ENCODE measurements at places on chromosomes 11 and 22.

GRCh38 chr11:12174128-12174476 lies 63.7 kb downstream of the MICAL2 start:
- no peak for DNase-seq

DNA sequence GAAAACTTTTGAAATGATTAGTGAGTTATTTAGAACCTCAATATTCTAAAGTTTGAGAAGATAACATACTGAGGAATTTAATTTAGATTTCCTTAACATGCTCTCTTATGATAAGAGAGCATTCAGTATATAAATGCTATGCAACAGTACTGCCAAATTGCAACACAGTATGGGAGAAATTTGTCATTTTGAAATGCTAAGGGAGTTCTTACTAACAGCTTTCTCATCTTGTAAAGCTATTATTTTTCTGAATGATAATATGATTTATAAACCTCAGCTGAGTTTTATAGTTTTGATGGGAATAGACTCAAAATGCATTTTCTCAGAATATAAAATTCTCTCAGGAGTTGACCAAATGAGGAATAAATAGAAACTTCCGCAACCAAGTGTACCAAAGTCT lies 108.4 kb downstream of the SPON1 start:
- no peak for DNase-seq

DNA sequence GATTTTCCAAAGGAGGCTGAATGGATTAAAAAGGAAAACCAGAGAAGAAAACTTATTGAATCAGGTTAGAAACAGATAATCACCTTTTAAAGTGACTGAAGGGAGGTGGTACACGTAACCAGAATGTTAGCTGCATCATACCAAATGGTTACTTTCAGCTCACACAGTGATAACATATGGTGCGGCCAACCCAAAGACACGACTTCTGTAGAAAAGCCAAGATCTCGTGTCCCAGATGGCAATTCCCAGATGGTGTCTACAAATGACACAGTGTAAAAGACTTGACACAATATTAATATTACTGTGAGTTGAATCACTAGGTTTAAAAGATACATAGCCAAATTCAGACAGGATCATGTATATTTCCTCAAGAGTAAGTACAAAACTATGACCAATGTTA lies 5.2 kb downstream of the PPP2R1B start:
- no peak for DNase-seq

GRCh38 chr11:19869946-19870589 lies 157.4 kb downstream of the NAV2 start:
- no peak for DNase-seq

- DNase-seq: no peak
Observed at GRCh38 chr11:70501051-70501901, 102.9 kb downstream of the CTTN start.

- DNase-seq: peak; percentile 13
Observed at GRCh38 chr11:12377824-12378593, 638 bp downstream of the PARVA start.

DNA sequence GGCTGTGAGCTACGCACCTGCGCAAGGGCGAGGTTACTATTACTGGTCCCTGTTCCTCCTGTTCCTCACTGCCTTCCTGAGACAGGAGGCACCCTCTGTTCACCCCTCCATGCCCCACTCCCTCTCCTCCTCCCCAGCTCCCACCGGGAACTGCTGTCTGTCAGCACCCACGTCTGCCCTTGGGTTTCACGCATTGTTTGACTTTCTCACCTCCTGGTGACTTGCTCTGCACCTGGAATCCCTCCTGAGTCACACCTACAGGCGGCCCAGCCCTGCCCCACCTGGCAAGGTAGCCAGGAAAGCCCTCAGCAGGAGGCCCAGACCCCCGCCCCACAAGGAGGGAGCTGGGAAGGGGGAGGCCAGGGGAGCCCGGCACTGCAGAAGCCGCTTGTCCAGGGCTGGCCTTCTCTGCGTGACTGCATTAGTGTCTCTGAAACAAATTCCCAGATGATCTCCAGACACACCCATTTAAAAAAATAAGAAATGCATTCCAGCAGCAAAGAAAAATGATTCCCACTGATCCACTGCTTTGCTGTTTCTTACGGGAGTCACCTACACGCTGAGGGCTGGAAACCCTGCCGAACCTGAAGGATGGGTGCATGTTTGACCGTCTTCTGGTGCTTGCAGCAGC lies 86.4 kb downstream of the CELSR1 start:
- DNase-seq: no peak

- DNase-seq: no peak
Observed at GRCh38 chr11:4466131-4466870, 16.1 kb upstream of the OR52K1 start.

GRCh38 chr22:30382340-30382739 lies 4.9 kb downstream of the RNF215 start:
- DNase-seq: no peak

All from CD4-positive, alpha-beta T cell treated with Interleukin-6 for 4 hours (primary cell).